ENCODE measurements at places on chromosomes 5 and 9.

GRCh38 chr9:93612796-93613154 lies 36.4 kb downstream of the PHF2 start:
- DNase-seq: no peak

- no peak for DNase-seq
These were observed 31.1 kb upstream of the GRXCR2 start for GRCh38 chr5:145903867-145904266.

DNA sequence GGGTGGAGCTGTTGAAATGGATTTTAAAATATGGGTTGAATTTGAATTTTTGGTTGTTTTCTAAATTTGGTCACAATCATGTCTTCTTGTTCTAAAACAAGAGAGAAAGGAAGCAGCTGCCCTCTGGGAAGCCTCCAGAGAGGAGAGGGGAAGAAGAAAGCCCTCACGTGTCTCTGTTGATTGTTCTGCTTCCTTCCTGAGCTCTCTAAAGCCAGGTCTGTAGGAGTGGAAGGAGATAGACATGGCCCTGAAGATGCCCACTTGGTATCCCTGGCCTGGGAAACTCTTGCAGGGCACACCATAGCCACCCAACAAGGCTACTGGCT lies 59.6 kb downstream of the GALNT12 start:
- DNase-seq: no peak

DNA sequence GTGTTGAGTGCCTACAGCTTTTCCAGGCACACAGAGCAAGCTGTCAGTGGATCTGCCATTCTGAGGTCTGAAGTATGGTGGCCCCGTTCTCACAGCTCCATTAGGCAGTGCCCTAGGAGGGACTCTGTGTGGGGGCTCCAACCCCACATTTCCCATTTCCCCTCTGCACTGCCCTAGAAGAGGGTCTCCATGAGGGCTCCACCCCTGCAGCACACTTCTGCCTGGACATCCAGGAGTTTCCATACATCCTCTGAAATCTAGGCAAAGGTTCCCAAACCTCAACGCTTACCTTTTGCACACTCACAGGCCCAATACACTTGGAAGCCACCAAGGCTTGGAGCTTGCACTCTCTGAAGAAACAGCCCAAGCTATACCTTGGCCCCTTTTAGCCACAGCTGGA lies 131.3 kb downstream of the DEPDC1B start:
- no peak for DNase-seq

DNA sequence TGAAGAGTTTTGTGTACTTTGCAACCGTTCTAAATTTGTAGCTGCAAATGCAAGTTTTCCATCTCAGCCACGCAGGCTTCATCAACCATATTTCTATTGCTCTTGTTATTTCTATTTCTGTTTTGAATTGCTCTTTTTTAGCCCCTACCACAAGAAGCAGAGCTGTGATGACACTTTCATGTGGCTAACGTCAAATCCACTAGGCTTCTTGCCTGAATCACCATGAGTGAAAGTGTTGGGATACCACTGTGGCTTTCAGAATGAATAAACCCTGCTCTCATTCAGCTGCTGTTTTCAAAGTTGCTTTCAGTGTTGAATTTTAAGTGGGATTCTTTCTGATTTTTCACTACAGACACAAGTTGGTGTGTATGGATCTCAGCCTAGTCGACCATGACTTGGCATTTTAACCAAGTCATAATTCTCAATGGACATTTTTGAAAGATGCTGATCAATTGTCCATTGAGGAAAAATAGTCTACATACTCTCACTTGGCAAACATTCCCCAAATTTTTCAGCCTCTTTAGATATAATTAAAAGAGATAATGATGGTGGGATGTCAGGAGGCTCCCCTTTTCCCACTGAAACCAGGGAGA lies 41.0 kb upstream of the MTAP start:
- no peak for DNase-seq

Data from natural killer cell (primary cell).